ENCODE measurements at places on chromosomes 13 and 19.

DNA sequence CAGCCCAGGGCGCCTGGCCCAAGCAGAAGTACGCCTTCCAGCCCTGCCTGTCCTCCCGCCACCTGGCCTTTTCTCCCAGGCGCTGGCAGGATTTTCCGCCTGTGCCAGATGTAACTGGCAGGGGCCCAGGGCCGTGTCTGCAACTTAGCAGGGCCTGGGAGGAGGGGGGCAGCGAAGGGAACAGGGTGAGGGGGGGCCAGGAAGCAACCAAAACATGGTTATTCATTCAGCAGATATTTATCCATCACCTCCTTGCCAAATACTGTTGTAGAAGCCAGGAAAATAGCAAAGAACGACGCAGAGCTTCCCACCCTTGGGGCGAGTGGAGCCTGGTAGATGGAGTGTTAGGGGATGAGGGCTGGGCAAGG is 5.6 kb downstream of the TLE6 start:
- no peak for DNase-seq

DNA sequence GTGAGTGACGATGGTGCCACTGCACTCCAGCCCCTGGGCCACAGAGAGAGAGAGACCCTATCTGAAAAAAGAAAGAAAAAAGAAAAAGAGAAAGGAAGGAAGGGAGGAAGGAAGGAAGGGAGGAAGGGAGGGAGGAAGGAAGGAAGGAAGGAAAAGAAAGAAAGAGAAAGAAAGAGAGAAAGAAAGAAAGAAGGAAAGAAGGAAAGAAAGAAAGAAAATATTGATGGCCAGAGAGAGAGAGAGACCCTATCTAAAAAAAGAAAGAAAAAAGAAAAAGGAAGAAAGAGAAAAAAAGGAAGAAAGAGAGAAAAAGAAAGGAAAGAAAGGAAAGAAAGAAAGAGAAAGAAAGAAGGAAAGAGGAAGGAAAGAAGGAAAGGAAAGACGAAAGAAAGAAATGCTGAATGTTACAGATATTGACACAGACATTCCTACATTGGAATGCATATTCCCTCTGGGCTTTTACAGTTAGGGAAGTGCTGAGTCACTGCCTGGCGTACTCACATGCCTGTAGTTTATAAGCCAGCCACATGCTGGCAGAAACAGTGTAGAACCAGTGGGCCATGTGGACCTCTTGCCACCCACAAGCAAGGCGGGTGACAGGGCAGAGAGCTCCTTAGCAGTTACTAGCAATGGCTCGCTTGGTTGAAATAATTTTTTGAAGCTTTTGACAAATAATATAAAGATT is 34.6 kb upstream of the SLC46A3 start:
- peak; percentile 68 for DNase-seq

DNA sequence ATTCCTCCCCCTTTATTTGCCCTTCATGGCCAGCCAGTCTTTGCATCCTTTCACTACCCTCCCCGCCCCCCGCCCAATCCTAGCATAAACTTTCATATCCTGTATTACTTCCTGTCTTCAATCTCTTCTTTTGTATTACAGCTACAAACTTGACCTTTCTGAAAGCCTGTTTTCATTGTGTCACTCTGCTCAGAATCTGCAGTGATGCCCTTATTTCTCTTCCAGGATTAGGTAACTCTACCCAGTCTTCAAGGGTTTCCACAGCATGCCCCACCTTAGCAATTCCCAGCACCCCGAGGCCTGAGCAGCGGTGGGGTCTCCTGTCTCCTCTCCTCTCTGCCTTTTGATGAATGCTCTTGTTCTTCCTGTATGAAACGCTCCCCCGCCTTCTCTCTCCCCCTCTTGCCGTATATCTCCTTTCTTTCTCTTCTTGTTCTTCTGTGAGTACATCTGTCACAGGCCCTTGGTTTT is 145.6 kb downstream of the SHISA2 start:
- no peak for DNase-seq

DNA sequence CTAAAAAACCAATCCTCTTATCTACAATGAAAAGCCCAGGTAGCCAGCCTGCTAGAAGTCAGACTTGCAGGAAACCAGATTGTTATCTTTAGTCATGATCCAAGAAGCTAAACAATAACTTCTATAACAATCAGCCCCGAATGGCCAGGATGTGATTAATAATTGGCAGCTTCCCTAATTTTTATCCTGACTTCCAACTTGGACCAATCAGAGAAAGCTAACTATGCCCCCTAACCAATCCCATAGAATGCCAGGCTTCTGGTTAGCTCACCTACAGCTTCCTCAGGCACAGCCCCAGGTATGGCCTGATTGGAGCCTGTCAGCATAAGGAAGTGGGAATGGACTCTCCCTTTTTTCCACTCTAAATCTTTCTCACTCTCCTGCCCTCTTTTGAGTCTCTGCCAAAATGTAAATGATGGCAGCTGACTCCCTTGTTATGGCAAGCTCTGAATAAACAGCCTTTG is 394.9 kb downstream of the DLEU7 start:
- no peak for DNase-seq

Measured in HTR-8/SVneo (cell line).